Jurkat, Clone E6-1 (cell line): ENCODE measurements at places on chromosomes 4 and X.
A peak's percentile ranks its signal among the peaks of the same experiment; 100 is the strongest.

DNA sequence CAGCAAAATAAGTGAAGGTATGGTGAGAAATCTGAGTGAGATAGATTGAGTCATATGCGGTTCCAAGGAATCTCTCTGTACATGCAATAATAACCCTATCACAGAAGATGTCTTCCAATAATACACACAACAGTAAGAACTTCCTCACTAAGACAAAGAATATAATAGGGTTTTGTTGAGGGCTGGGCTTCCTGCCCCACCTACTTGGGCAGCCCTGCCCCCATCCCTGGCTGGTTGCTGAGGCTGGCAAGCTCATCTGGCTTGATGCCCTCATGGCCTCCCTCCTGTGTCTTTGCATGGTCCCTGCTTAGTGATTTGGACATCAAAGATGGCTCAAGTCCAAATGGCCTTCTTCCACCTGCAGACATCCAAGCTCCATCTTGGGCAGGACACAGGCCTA lies 2.7 kb downstream of the GEMIN8 start:
- DNase-seq = no peak

GRCh38 chrX:24245202-24245601 lies 68.7 kb downstream of the SUPT20HL2 start:
- DNase-seq = no peak

DNA sequence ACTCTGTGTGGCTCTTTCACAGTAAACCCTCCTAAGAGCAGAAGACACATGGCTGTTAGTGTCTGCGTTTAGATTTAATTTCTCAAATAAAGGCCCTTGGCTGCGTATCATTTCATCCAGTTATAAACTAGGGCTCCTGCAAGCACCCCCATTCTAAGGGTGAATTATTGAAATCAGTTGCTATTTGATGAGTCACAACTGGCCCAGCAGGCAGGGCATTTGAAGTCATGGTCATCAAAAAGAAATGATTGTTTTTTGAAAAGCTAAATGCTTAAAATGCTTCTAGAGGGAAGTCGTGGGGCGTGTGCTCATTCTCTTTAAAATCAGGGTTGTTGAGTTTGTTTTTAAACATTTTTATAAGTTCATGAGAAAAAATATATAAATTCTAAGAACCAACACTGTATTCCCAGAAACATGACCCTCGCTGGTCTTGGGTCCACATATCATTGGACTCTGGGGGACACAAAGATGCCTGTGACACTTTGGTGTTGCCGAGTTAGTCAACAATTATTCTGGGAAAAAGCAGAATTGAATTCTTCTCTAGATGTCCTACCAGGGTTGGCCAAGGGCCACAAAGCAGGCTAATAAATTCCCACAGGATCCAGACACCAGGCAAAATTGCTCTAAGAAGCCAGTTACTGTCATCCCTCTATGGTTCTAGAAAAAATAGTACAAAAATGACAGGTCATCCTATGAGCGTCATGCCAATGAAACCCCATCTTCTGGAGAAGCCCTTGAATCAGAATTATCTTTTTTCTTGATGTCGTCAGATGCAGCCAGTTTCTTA lies 99.5 kb upstream of the MYOZ2 start:
- no peak for DNase-seq

DNA sequence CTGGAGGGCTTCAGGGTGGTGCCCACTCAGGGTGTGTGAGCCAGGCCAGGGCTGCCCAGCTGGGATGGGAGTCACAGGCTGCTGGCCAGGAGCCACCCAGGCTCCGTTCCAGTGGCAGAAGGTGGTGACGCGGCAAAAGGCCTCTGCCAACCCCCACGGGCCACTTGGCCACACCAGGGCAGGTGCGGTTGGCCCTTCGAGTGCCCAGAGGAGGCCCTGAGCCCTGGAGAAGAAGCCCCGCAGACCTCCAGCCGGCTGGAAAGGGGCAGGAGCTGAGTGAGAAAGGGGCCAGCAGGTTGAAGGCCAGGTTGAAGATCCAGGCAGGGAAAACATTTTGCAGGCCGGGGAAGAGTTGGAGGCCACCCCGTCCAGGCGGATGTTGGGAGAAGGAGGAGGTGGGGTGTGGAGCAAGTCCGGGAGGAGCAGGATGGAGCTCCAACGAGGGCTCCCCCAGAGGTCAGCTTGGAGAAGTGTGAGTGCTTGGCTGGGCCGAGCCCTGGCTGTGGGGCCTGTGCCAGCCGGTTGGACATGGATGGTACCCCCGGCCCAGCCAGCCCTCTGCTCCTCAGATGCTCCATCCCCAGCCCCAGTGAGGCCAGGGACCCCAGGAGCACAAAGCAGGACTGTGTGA lies 2.8 kb upstream of the CPLX1 start:
- DNase-seq = no peak

GRCh38 chr4:25923745-25924144 lies 9.7 kb downstream of the SMIM20 start:
- no peak for DNase-seq

- no peak for DNase-seq
Measured at GRCh38 chr4:135015771-135016170, 814.2 kb upstream of the PABPC4L start.

DNA sequence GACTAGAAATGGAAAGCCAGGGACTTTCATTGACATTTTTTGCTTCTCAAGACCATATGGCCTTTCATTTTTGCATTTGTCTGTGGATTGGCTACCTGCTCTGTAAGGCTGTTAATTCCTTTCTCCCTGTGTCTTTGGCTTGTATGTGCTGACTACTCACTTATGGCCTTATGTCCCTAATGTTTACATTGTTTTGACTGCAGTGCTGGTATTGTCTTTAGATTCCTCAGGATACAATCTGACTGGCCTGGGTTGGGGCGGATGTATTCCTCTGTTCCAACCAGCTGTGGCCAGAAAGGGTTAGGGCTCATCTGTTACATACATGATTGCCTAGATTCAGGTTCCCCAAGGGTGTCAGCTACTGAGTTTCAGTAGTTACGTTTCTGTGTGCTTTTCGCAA lies 108.1 kb downstream of the RAPGEF2 start:
- DNase-seq = no peak

GRCh38 chr4:184763150-184763780 lies 29.4 kb upstream of the CENPU start:
- no peak for DNase-seq

- no peak for DNase-seq
Measured at GRCh38 chr4:155565776-155566175, 100.9 kb upstream of the GUCY1A1 start.

- no peak for DNase-seq
Measured at GRCh38 chr4:104472766-104473165, 21.9 kb downstream of the CXXC4 start.

DNA sequence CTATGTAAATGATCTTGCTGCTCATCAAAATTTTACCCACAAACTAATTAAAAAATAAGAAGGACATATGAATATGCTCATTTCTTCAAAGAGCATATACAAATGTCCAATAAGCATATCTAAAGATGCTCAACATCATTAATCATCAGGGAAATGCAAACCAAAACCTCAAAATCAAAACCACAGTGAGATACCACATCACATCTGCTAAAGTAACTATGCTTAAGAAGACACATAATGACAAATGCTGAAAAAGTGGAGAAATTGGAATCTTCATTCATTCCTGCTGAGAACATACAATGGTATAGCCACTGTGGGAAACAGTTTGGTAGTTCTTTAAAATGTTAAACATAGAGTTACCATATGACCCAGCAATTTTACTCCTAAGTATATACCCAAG lies 81.9 kb downstream of the AFF2 start:
- DNase-seq = peak; percentile 45

DNA sequence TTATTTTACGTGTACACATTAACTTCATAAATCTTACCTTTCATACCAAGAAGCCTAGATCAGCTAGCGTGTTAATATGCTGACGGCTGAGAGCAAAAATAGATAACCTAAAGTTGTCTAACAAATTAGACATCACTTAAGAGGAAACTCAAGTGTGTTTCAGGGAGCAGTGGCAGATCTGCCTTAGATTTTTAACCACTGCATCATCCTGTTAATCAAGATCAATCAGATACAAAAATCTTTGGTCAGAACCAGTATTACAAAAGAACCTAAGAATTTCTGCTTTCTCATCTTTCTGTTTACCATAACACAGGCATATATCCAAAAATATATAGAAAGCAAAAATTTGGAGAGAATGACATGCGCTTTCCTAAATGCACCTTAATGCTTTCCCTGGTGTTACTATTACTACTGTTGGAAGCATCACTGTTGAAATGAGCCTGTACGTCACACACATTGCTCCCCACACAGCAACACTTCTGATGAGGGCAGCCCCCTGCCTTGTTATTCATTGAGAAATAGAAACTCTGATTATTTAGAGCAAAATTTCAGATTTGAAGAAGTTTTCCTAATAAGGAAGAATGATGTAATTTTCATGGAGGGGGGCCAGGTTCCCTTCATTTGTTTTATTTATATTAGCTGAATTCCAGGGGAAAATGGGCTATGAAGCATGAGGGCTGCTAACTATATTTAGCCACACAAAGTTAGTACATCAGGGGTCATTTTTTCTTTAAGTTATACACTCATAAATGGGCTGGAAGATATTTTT lies 152.3 kb downstream of the CBR4 start:
- no peak for DNase-seq

- DNase-seq = no peak
Measured at GRCh38 chr4:11587797-11588196, 159.1 kb upstream of the HS3ST1 start.

DNA sequence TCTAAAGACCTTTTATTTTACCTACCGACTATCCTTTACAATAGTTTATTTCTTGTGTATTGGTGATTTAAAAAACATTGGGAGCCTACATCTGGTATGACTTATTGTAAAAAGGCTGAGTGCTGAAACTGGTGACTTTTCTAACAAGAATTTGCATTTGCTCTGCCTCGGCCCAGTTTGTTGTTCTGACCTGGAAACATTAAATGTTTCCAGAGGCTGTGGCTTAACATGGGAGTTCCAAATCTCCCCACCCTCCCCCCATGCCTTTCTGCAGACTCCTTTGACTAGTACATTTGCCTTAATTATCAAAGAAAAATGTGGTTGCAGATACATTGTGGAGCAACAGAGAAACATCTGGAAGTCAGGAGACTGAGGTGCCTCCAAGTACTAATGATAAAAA lies 39.8 kb downstream of the SPCS3 start:
- DNase-seq = no peak

DNA sequence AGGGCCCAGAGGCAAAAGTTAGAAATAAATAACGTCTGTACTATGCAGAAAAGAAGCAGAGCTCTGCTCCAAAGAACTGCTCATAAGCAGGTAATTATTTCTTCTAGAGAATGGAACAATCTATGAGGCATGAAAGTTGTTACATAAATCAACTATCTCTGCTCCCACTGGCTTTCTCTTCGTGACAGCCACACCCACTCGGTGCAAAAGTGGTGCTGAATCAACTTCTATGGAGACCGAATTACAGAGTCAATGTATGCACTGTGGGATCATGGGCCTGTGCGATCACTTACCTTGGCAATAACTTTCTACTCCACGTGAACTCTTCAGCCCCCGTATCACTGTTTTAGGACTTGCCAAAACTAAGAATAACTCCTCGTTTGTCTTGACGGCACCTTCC lies 99.4 kb upstream of the ATXN3L start:
- no peak for DNase-seq

GRCh38 chr4:51843309-51844152 lies 578 bp downstream of the DCUN1D4 start:
- DNase-seq = no peak

DNA sequence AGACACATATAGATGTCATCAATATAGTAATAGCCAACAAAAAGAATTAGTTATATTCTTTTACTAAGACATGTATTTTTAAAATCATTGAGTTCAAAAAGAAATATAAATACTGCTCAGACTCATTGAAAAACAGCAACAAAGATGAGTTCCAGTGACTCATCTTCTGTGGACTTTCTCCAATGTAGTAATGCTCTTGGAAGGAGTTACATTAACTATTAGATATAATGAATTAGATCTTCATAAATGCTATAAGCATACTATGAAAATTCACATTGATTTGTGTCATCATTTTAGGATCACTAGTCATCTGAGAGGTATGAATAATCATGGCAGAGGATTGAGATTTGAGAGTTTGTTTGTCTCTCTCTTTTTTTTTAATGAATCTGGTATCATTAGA lies 547.8 kb upstream of the PCDH7 start:
- no peak for DNase-seq
